ENCODE measurements at places on chromosomes 4 and X.

DNA sequence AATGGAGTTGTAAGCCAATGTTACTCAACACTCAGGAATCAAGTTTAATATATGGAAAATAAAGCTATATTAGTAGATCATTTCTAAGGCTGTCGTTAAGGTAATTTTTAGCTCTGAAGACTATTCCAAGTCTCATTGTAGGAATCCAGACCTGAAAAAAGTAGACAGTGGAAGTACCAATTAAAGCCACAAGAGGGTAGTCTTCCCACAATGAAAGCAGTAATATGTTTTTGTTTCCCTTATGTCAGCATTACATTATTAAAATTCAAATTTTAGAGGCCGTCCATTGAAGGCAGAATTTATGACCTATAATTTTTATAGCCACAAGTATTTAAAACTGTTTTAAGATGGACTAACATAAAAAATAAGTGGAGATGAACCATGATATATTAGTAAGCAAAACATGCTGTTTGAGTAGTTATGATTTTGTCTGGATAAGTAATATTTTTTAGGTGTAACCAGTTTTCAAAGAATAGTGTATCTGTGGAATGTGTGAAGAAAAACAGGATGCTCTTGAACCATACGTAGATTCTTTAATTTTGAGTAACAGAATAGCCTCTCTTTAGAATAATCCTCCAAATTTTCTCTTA, 372.6 kb upstream of the TECRL start:
- no peak for DNase-seq

DNA sequence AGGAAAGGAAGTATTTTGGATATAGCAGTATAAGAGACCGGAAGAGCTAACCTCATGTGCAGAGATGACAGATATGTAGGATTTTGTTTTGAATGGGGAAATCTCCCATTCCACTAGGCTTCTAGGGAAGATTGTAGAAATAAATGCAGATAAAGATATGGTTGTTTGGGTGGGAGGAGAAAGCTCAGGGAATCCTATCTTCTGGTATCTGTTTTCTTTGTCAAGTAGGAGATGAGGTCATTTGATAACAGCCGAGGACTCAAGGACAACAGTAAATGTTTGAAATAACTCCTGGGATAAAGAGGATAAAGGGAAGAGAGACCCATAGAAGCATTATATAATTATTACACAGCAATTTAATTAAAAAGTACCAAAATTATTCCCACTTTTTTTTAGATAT, 24.7 kb upstream of the ZMAT1 start:
- no peak for DNase-seq

DNA sequence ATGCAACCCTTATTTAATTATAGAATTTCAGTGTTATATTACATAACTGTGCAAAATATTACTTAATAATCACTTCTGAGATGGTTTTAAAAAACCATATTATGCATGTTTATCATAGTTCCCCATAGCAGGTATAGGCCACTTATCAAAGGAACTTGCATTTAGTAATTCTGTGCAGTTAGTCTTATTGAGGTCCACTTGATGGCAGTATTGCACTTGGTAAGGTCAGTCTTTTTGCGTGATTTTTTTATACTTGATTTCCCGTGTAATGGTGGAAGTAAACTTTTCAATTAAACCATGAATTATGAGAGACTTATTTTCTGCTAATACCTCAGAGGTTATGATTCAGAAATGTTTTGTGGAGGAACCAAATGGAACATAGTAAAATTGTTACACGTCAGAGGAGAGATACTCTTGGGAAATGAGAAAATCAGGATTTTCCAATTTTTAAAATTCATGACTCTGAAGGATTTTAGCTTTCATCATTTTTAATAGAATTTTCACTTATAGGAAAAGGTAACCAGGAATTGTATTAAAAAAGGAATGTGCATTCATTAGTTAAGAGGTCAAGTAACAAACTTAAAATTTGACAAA, 230.0 kb downstream of the CCSER1 start:
- no peak for DNase-seq

GRCh38 chr4:2515830-2516550, 20.5 kb upstream of the FAM193A start:
- no peak for DNase-seq

GRCh38 chr4:53614591-53614990, 23.3 kb upstream of the LNX1 start:
- DNase-seq: no peak

DNA sequence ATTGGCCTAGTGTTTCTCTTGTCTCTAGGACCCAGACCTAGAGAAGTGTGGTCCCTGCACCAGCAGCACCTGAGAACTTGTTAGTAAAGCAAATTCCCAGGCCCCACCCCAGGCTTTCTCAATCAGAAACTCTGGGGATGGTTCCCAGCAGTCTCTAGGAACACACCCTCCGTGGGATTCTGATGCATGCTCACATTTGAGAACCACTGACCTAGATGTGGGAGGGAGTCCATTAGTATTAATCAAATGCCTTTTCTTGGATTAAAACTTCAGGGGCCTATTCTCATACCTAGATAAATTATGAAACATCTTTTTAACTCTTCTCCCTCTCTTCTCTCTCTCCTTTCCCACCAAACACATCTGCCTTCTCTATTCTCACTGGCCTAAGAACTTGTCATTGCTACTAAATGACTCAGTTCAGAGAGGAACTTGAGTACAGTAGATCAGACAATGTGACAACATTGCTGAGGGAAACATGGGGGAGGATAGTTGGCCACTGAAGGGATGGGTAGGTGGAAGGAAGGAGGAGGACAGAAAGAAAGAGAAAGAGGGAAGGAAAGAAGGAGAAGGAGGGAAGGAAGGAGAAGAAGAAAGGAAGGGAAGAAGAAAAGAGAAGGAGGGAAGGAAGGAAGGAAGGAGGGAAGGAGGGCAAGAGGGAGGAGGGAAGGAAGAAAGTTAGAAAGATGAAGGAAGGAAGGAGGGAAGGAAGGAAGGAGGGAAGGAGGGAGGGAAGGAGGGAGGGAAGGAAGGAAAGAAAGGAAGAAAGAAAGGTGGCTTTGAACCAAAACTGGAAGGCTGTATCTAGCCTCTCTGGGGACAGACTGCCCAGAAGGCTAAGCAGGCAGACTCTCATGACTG, 132.7 kb upstream of the MAP3K15 start:
- no peak for DNase-seq

- DNase-seq: no peak
Measured at GRCh38 chr4:100819505-100819904, 301.7 kb upstream of the EMCN start.

GRCh38 chrX:142036116-142036515, 132.4 kb downstream of the MAGEC1 start:
- no peak for DNase-seq

- no peak for DNase-seq
Measured at GRCh38 chrX:119753001-119753400, 5.4 kb upstream of the SOWAHD start.

- DNase-seq: no peak
Measured at GRCh38 chr4:158993891-158994290, 109.0 kb upstream of the RAPGEF2 start.

GRCh38 chr4:137039370-137039769, 492.9 kb downstream of the PCDH18 start:
- no peak for DNase-seq

DNA sequence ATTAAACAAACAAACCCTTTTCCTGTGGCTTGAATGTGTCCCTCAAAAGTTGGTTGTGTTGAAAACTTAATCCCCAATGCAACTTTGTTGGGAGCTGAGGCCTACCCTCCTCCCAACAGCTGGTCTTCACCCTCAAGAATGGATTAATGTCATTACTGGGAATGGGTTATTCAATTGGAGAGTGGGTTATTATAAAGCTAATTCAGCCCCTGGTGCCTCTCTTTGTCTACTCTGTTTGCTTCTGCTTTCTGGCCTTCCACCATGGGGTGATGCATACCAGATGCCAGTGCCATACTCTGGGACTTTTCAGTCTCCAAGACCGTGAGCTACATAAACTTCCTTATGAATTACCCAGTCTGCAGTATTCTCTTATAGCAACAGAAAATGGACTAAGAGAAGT, 706.5 kb downstream of the CCSER1 start:
- no peak for DNase-seq

DNA sequence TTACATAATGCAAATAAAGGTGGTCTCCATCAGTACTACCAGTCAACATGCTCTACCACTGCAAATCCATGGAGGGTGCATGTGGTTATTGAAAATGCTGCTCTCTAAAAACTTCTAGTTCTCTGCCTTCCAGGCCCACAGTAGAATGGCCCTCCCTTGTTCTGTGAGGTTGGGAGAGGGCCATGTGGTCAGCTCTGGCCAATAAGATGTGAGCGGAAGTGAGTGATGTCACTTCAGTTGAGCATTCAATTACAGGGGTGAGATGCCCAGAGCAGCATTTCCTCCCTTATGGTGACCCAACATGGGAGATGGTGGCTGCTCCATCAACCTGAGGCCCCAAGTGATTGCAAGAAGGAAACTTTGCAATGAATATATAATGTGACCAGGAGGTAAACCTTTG, 148.8 kb downstream of the CPEB2 start:
- DNase-seq: no peak

DNA sequence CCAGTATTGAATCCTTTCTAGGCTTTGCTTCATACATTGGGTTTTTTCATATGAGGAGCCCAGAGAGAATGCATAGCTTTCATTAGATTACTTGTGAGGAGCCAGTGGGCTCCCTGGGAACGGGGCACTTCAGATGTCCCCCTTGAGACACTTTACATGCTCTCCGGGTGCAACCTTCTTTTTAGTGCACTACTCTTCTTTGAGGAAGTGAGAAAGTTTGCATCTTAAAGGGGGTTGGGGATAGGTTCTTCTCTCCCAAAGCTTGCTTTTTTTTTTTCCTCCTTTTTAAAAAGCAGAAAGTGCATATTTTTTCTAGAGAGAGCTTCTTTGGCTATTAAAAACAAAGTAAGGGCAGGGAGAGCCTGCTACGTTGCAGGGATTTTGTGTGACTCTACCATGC, 4.3 kb downstream of the HADH start:
- DNase-seq: no peak

DNA sequence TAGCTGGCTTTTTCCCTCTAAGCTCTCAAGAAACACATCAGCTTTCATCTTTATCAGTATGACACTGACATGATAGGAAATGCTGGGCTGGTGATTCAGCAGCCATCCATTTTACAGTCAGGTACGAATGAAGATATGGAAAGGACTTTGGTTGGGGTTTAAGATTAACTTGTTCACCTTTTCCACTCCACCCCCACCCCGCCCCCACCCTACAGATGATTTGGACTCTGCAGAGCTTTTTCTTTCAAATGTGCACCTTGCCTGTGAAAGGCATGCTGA, 132.6 kb downstream of the AKAP4 start:
- DNase-seq: no peak

GRCh38 chr4:14552119-14552518, 450.2 kb upstream of the CPEB2 start:
- DNase-seq: no peak

DNA sequence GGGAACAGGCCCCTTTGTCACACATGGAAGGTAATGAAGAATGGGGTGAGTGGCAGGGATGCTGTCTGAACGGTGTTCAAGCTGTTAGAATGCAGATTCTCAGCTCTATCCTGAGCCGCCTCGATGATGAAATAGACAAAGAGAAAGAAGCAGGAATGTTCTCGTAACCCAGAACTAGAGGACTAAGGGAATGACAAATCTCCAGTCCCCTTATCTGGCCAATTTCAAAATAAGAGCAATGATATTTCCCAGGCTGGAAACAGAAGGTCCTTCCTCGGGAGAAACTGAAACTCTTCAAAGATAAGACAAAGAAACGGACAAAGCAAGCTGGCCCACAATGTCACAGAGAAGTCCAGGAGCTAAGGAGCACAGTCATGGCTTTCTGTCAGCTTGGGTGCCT, 29.5 kb upstream of the MTNR1A start:
- DNase-seq: no peak

- no peak for DNase-seq
Measured at GRCh38 chr4:147776716-147777115, 44.8 kb downstream of the ARHGAP10 start.

DNA sequence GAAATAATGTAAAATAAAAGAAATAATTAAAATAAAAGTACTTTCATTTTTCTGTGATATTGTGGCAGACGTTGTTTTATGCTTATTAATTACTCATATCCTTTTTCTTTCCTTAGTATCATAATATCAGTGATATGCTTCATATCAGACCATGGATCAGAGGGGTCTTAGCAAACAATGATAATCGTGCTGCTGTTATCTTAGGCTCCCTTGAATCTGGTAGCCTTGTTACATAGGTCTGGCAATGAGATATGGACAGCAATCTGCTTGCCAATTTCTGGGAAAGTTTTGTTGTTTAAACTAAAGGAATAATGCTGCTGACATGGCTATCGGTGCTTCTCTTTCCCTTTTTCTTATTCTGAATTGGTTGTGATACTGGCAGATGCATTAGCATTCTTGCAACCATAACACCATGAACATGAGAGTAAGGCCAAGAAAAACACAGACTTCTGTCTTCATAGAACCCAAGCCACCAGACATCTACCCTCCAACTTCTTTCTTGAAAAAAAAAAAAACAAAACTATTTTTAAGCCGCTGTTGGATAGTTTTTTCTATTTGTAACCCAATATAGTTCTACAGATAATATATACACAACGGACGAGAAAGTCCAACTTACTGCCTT, 16.4 kb downstream of the EPHA5 start:
- DNase-seq: no peak

DNA sequence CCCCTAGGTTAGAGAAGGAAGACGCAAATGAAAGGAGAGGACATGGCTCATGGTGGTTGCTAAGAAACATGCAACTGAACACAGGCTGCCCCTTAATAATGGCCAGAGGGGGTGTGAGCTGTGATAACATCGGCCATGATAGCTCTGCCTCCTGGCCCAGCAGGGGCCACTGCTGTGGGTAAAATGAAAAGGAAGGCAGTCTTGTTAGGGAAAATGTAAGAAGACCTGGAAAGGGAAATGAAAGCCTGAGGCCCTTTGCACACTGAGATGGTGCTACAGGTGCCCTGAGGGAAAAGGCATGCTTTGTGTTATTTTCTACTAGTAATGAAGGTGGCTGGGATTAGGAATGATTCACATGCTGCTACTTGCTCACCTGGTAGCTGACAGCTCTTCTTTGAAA, 123.6 kb upstream of the MID1 start:
- no peak for DNase-seq

- no peak for DNase-seq
Measured at GRCh38 chr4:52234561-52235440, 183.7 kb downstream of the SPATA18 start.

GRCh38 chr4:137530176-137530575, 2.1 kb downstream of the PCDH18 start:
- no peak for DNase-seq

GRCh38 chr4:32000846-32001488, 1280.8 kb downstream of the PCDH7 start:
- no peak for DNase-seq

DNA sequence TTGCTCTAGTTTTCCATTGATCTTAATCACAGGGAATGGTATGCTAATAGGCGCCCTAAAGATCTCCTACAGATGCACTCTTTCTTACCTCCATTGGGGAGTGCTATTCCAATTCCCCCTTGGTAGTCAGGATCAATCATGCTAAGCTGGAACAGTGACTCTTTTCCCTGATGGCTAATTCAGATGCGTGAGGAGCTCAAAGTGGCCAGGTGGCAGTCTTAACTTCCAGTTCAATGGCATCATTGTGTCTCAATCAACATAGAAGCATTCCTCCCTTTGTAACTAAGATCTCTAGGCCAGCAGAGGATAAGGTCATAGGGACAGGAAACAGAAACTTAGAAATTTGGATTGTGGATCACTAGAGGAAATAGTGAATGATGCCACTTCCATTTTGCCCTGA, 216.8 kb downstream of the GRID2 start:
- no peak for DNase-seq

All from bone marrow (tissue), 2 donors.